ENCODE measurements at places on chromosomes 4 and X. TPM values are rescaled to one million over a fixed set of nuclear protein-coding genes. Genes with fewer than 3 reads are reported as not detected.

The GC gene
- total RNA-seq = not detected

The NAA11 gene
- total RNA-seq = not detected

The ATP8A1 gene
- 0.45 TPM for total RNA-seq

The AMOT gene
- 5.0 TPM for total RNA-seq

The SLC49A3 gene
- total RNA-seq = 2.1 TPM

The HSFX4 gene
- total RNA-seq = not detected

The LUZP4 gene
- total RNA-seq = not detected
